ENCODE measurements at places on chromosomes 5 and 9. TPM values are rescaled to one million over a fixed set of nuclear protein-coding genes. Genes with fewer than 3 reads are reported as not detected.

DNA sequence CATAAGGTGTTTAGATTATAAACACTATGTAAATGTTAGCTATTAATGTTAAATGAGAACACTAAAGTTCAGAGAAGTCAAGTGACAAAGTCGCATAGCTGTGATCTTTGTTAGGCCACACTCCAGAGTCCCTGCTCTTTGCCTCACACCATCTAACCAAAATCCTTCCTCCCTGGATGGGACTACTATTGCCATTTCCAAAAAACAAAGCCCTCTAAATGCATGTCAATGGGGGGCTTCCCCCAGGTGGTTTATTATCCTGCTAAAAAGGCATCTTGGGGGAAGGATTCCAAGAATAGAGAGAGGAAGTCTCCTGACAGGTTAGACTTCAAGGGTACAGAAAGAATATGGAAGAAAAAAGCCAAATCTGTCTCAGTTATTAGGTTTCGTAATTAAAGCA lies 10.4 kb downstream of the NR6A1 start:
- no peaks in the 10 kb centered on the region for H3K36me3 ChIP-seq
- peaks cover 3% of the 10 kb centered on the region for H3K27me3 ChIP-seq
- no peak overlapping the region for H3K27ac ChIP-seq
- no peak overlapping the region for H3K4me3 ChIP-seq
- DNase-seq = no peak

- H3K27me3 ChIP-seq = no peaks in the 10 kb centered on the region
- H3K36me3 ChIP-seq = no peaks in the 10 kb centered on the region
Measured at GRCh38 chr5:80978772-80979317, 18.7 kb downstream of the RASGRF2 start.

DNA sequence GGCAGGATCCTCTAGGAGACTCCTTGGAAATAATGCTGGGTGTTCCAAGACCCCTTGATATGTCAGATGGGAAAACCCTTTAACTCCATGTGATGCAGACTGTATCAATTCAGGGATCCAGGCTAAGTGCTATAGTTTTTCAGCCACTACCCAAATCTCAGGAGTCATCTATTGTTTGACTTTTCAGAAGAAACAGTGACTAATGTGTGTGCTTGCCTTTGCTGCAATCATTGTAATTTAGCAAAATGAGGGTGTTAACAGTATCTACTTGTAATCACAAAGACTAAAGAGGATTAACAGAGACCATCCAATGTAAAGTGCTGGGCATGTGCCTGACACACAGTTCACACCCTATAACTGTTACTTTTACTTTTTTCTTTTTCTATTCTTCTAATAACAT lies 309.6 kb upstream of the RFX3 start:
- H3K4me3 ChIP-seq = no peak overlapping the region
- no peak overlapping the region for H3K27ac ChIP-seq
- no peaks in the 10 kb centered on the region for H3K36me3 ChIP-seq
- DNase-seq = no peak
- no peaks in the 10 kb centered on the region for H3K4me1 ChIP-seq

DNA sequence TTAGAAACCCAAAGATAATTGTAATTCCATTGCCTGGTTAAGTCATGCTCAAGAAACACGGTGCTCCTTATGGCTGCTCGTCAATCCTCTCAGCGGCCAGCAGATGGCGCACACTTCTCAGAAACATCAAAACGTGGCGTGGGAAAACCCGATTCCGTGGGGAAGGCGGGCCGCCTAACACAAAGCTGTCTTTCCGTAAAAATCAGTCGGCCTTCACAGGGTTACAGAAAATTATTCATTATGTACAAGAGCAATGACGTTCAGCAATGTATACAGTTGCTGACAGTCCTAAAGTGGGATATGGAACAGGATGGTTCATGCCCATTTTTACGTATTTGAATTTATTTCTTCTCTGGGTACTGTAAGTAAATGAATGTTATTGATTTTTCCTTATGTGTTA lies 83.5 kb downstream of the PDE4D start:
- H3K27me3 ChIP-seq = no peaks in the 10 kb centered on the region
- H3K27ac ChIP-seq = no peak overlapping the region
- DNase-seq = peak; percentile 55
- H3K4me1 ChIP-seq = peaks cover 6% of the 10 kb centered on the region

GRCh38 chr5:31335456-31335855 lies 142.0 kb downstream of the CDH6 start:
- H3K4me1 ChIP-seq = no peaks in the 10 kb centered on the region
- no peak overlapping the region for H3K27ac ChIP-seq
- H3K27me3 ChIP-seq = no peaks in the 10 kb centered on the region
- no peak overlapping the region for H3K4me3 ChIP-seq

DNA sequence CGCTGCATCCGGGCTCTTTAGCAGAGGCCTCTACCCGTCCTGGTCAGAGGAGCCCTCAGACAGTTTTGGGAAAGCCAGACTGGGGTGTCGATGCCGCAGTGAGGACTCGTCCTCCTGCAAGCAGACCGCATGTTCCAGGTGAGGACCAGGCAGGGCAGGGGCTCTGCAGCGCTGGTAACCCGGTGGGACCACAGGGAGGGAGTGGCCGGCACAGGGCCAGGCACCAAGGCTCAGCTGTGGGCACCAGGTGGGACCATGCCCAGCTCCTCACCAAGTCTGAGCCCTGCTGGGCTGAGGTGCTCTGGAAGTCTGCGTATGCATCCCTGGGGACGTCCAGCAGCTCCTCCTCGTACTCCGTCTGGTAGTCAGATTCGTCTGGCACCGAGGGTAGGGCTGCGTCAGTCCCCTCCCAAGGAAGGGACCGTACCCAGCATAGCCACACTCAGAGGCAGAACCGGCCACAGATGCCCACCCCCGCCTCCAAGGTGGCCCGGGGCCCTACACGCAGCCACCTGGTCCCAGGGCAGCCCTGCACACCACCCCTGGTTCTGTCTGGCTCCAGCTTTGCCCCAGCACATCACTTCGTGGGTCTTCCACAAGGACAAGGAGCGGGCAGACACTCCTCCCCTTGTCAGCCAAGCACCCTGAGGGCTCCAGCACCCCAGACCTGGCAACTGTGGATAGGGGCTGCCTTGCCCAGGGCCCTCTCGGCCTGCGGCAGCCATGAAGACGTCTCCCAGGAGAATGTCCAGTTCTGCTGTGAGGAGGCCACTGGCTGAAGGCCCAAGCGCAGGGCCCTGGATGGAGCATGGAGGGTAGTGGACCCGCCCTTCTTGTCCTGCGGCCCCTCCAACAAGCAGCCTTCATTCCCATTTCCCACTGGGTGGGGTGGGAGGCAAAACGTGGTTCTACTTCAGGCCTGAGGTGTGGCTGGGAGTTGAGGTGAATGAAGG lies 1.5 kb upstream of the NSMF start:
- no peak overlapping the region for H3K27ac ChIP-seq
- no peak overlapping the region for H3K4me3 ChIP-seq
- H3K27me3 ChIP-seq = peaks cover 7% of the 10 kb centered on the region

- H3K27ac ChIP-seq = no peak overlapping the region
- DNase-seq = peak; percentile 42
- peaks cover 88% of the 10 kb centered on the region for H3K36me3 ChIP-seq
- no peak overlapping the region for H3K4me3 ChIP-seq
- no peaks in the 10 kb centered on the region for H3K4me1 ChIP-seq
Measured at GRCh38 chr9:35051069-35051967, 21.1 kb downstream of the VCP start.

DNA sequence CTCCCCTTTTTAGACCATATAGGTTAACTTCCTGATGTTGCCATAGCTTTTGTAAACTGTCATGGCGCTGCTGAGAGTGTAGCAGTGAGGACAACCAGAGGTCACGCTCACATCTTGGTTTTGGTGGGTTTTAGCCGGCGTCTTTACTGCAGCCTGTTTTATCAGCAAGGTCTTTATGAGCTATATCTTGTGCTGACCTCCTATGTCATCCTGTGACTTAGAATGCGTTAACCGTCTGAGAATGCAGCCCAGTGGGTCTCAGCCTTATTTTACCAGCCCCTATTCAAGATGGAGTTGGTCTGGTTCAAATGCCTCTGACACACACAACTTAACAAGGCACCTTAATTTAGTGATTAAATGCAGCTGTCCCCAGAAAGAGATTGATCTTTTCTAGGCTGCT lies 23.9 kb upstream of the KDM4C start:
- DNase-seq = no peak
- H3K36me3 ChIP-seq = no peaks in the 10 kb centered on the region
- no peak overlapping the region for H3K27ac ChIP-seq
- no peak overlapping the region for H3K4me3 ChIP-seq

- DNase-seq = no peak
- no peaks in the 10 kb centered on the region for H3K4me1 ChIP-seq
- H3K36me3 ChIP-seq = no peaks in the 10 kb centered on the region
- no peaks in the 10 kb centered on the region for H3K27me3 ChIP-seq
- no peak overlapping the region for H3K4me3 ChIP-seq
Measured at GRCh38 chr5:74424162-74424868, 216.2 kb downstream of the ENC1 start.

- no peak overlapping the region for H3K4me3 ChIP-seq
- DNase-seq = no peak
- no peak overlapping the region for H3K27ac ChIP-seq
- peaks cover 10% of the 10 kb centered on the region for H3K36me3 ChIP-seq
Measured at GRCh38 chr9:27037499-27037898, 32.0 kb upstream of the LRRC19 start.

DNA sequence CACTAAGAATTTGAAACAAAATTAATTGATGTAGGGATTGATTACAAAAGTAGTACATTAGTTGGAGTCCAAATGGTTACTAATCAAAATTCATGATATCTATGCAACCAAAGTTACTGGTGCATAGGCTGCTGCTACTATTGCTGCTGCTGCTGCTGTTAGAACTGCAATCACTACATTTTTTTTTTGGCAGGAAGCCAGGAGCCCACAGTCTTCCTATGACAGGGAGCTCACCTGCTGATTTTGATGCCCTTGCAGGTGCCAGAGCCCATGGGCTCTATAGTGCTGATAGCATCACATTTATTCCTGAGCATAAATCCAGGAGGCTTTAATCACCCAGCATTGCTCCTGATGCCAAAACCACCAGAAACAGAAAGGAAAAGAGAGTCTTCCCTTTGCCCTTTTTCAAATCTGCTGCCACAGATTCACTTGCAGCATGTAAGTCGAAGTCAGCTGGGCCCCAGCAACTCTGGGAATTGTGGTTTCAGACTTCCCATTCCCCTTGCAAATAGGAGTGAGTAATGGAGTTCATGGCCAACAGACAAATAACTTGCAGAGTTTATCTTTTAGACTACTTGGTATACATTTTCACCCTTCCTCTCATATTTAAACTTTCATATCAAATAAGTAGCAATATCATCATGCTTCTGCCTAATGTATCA lies 17.6 kb downstream of the SLCO6A1 start:
- H3K36me3 ChIP-seq = no peaks in the 10 kb centered on the region
- no peak overlapping the region for H3K27ac ChIP-seq
- H3K27me3 ChIP-seq = no peaks in the 10 kb centered on the region
- no peak overlapping the region for H3K4me3 ChIP-seq
- DNase-seq = no peak

- H3K4me1 ChIP-seq = no peaks in the 10 kb centered on the region
- no peak overlapping the region for H3K4me3 ChIP-seq
- no peak for DNase-seq
- H3K36me3 ChIP-seq = no peaks in the 10 kb centered on the region
- H3K27ac ChIP-seq = no peak overlapping the region
- H3K27me3 ChIP-seq = no peaks in the 10 kb centered on the region
Measured at GRCh38 chr9:84212246-84212645, 128.3 kb downstream of the SLC28A3 start.

DNA sequence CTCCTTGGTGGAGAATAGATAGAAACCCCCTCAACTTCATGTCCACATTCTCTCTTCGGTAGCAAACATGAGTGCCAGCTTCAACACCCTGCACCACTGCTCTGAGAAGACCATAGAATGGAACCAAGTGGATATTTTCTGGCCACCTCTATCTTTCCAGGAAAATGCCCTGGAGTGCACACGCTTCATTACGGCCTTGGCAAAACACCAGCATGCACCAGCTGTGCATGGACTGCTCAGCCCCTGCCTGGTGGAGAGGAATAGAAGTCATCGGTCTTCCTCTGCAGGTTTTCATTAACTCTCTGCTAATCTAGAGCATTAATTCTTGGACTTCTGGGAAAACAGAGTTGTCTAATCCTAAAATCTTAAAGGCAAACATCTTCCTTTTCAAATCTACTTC lies 211.6 kb upstream of the TMEM161B start:
- no peak overlapping the region for H3K4me3 ChIP-seq
- H3K27ac ChIP-seq = no peak overlapping the region
- DNase-seq = no peak

DNA sequence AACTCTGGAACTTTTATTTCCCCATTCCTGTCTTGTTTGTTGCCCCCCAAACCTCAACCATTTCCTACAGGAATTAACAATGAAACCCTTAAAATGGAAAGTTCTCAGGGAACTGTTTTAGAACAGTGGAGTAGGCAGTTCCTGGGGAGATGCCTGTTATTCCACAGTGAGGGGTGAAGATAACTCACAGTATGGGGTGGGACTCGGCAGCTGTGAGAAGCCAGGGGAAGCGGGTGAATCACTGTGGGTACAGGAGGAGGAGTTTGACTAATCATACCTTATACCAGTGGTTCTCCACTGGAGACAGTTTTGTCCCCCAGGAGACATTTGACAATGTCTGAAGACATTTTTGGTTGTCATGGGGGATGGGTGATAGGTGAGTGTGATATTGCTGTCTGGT lies 36.9 kb upstream of the GLRA1 start:
- H3K4me3 ChIP-seq = no peak overlapping the region
- no peaks in the 10 kb centered on the region for H3K4me1 ChIP-seq
- H3K27me3 ChIP-seq = no peaks in the 10 kb centered on the region
- H3K27ac ChIP-seq = no peak overlapping the region

GRCh38 chr5:32147236-32147635 lies 26.9 kb downstream of the GOLPH3 start:
- H3K36me3 ChIP-seq = no peaks in the 10 kb centered on the region
- peaks cover 87% of the 10 kb centered on the region for H3K4me1 ChIP-seq
- no peaks in the 10 kb centered on the region for H3K27me3 ChIP-seq
- no peak overlapping the region for H3K27ac ChIP-seq
- DNase-seq = no peak

DNA sequence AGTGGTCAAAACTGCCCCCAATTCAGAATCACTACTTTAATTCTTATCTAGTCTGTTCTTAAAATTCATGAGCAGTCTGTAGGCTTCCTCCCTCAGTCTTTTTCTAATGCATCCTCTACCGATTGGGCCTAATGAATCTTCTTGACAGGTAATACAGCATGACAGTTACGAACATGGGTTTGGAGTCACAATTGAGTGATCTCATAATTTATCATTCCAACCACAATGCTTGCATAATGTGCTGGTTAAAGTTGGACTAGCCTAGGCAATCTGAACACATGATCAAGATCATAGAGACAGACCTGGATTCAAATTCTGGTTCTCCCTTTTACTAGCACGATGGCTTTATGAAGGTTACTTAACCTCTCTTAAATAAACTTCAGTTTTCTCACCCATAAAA lies 33.1 kb upstream of the SETD9 start:
- H3K36me3 ChIP-seq = peaks cover 100% of the 10 kb centered on the region
- no peaks in the 10 kb centered on the region for H3K27me3 ChIP-seq
- DNase-seq = no peak
- H3K4me3 ChIP-seq = no peak overlapping the region

GRCh38 chr9:130120299-130120587 lies 52.0 kb upstream of the NCS1 start:
- H3K27me3 ChIP-seq = no peaks in the 10 kb centered on the region
- H3K4me1 ChIP-seq = no peaks in the 10 kb centered on the region
- DNase-seq = no peak
- H3K4me3 ChIP-seq = no peak overlapping the region
- no peak overlapping the region for H3K27ac ChIP-seq

TAF11L10 gene
- not detected for total RNA-seq

PCDHGA1 gene
- total RNA-seq = 4.2 TPM

ISOC1 gene
- total RNA-seq = 85.0 TPM

NRG2 gene
- total RNA-seq = 2.4 TPM

MOB3B gene
- total RNA-seq = 2.1 TPM

GADD45G gene
- 45.5 TPM for total RNA-seq

SH3TC2 gene
- total RNA-seq = 2.4 TPM

CXCL14 gene
- 31.8 TPM for total RNA-seq
